ENCODE measurements at places on chromosomes 1 and 21.

DNA sequence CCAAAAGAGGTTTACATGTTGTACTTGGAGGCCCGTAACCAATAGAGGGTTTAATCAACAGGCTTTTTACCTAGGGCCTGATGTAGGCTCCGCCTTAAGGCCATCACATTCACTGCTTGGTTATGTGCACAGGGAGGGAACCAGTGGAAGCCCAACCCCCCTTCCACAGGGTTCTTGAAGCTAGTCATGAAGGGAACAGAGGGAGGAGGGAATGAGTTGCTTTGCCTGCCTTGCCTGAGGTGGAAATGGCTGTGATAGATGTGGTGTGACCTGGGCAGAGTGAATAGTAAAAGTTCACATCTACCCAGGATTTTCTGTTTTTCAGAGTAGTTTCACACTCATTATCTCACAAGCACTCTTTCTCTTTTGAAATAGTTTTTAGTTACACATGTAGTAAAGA lies 215.1 kb downstream of the ST6GALNAC3 start:
- DNase-seq = no peak

DNA sequence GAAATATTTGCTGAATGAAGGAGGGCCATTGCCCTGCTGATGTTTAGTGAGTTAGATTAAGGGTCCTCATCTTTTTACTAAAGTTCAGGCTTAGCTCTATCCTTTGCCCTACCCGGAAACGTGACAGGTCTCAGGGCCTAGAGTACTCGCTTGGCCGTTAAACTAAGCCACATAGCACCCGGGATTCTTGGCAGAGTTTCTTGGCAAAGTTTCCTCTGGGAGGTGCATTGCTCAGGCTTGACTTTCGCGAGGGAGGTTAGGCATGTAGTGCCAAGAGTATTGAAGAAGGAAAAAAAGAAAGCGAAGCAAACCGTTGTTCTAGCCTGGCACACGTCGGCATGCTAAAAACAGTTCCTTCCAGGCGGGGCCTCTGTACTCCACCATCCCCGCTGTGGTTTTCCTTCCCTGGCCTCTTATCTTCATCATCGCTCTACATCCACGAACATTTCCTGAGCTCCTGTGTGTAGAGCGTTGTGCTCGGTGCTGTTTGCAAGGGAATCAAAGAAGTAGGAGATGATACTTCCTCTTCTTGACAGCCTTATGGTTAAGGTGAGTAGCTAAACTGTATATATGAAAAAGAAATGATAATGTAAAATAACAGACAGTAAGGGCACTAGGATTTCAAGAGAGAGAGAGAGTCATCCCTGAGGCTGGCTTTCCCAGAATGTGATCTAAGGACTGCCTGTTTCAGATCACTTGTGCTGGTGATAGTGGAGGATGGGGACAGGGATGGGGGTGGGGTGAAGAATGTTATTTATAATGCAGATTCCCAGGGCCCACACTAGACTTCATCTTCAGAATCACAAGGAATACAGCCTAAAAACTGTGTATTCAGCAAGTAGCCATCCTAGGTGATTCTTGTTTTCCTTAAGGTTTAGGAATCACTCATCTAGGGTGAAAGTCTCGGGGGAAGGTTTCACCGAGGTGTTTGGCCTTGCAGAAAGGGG lies 18.8 kb downstream of the RNF220 start:
- DNase-seq = no peak

DNA sequence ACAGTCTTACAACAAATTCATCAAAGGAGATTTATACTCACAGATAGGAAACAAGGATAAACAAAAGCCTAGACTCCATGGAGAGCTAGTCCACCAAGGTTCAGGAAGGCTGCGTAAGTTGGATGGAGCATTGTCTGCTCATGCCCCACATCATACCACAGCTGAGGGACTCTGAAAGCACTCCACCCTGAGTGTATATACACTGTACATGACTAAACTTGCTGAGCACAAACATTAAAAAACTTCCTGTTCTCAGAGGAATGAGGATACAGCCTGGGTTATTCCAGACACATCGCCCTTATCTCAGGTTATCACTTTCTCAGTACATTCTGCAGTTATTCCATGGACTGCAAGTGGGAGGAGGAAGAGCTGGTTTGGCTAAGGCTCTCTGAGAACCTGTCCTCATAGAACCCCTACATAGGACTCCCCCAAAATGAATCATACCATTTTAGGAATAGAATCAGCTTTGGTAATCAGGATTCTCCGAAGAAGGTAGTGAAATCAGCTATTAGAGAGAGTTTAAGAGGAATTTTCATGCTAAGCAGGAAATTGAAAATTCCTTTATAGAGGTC lies 58.0 kb upstream of the PRMT6 start:
- DNase-seq = no peak

DNA sequence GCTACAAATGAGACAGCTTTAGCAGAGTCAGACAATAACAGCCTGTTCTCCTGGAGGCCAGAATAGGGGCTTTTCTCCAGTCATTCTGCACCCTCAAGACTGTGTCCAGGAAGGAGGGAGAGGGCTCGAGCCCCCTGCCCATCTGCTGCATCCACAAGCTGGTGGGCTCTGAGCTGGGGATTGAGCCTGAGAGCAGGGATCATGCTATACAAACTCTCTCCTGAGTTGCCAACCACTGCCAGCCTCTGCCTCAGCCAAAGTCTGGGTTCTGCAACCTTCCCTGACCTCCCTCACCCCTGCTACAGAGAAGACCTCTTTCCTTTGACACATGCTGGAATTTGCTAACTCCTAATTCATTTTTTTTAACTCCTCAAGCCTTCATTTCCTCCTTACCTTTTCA lies 14.8 kb upstream of the PPM1J start:
- no peak for DNase-seq

DNA sequence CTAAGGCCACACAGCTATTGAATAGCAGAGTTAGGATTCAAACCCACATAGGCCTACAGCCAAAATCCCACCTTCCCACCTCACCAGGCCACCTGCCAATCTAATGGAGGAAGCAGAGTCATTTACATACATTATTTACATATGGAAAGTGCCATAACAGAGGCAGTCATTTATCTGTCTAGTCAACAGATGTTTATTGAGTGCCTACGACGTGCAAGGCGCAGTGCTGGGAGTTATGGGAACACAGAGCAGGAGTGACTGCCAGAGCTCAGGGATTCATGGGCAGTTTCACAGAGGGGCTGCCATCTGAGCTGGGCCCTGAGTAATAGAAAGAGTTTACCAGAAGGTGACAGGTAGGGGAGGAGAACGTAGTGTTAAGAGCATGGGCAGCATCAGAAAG lies 10.3 kb upstream of the PADI6 start:
- DNase-seq = no peak

- no peak for DNase-seq
Observed at GRCh38 chr1:74818661-74819456, 85.9 kb downstream of the TYW3 start.

- DNase-seq = no peak
Observed at GRCh38 chr1:194295685-194296084, 1109.3 kb upstream of the B3GALT2 start.

DNA sequence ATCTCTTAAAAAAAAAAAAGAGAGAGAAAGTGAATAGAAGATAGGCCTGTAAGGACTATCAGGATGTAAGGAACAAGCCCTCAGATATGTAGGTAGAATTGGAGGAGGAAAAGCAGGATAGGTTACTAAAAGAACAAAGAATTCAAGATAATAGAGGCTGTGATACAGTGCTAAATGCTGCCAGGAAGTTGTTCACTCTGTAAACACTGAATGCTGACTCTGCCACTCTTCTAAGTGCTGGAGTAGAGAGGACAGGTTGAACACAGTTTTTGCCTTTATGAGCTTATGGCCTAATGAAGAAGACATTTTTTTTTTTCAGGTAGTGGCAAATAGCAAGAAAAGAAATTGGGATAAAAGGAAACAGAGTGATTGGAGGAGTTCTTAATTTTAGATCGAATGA lies 90.6 kb upstream of the ZNF678 start:
- DNase-seq = no peak

GRCh38 chr1:52927212-52928014 lies at the start of gene SCP2:
TSS of gene SCP2 (plus strand) at chr1:52927276. CDS start at chr1:52927397, 121 bp downstream.
- DNase-seq = peak; percentile 69

DNA sequence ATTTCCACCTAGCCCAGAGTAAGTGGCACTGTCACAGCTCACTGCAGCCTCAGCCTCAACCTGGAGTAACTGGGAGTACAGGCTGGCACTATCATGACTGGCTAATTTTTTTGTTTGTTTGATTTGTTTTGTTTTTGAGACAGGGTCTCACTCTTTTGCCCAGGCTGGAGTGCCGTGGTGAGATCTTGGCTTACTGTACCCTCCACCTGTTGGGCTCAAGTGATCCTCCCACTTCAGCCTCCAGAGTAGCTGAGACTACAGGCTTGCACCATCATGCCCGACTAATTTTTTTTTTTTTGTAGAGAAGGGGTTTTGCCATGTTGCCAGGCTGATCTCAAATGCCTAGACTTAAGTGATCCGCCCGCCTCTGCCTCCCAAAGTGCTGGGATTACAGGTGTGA lies 2.5 kb downstream of the UCK2 start:
- DNase-seq = no peak

DNA sequence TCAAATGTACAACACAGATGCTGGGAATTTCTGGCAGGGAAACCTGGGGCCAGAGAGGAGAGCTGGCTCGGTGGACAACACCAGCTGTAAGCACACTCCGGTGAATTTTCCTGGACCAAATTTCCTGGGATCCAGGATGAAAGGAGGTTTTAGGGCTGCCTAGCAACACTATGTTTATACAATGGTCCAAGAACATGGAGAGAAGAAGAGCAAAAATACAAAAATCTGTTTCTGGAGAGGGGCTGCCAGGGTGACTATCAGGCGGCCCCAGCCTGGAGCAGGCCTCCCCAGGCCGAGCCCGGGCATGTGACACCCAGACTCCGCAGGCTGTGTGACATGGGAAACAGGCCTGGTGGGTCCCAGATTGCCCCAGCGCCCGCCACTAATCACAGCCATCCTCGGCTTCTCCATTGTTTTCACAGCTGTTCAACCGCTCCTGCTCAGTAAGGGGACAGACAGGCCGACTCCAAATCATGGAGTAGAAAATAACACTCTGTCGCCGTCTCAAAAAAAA lies 336.0 kb upstream of the NFIA start:
- DNase-seq = no peak

GRCh38 chr1:154191990-154192461 lies at the start of gene TPM3:
TSS of gene TPM3 (minus strand) at chr1:154192100. CDS start at chr1:154192018, 82 bp downstream.
- no peak for DNase-seq

- DNase-seq = no peak
Observed at GRCh38 chr1:58412071-58412580, 134.4 kb downstream of the OMA1 start.

- DNase-seq = no peak
Observed at GRCh38 chr1:96240438-96240837, 481.1 kb upstream of the PTBP2 start.

DNA sequence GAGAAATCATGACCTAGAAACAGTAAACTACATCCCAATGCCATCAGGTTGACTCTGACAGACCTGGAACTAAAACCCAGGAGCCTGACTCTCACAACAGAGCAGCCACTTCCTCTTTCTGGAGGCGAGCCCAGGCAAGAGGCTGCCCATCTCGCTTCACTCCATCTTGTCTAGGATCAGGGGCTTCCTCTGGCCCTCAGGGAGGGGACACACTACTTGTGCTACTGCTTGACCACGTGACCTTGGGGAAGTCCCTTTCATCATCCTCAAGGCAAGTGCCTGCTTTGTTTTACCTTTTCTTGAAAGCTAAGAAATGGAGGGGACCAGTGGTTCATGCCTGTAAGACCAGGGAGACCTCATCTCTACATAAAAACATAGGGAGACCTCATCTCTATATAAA lies 2.6 kb upstream of the TENT5B start:
- no peak for DNase-seq

DNA sequence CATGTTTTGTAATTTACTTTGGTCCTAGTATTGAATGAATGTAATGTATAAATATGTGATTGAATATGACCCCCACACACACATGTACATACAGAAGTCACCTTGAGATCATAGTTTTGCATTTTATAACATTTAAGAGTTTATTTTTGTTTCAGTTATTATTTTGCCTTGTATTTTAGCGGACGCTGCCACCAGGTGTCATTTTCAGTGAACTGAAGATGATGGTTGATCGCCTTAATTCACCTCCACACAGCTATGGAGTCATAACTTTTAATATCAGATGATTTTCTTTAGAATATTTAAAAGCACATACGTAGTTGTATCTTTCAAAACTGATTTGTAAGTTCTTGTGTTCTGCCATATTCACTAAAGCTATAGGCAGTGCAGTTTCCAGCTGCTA lies 130.4 kb downstream of the DYRK1A start:
- no peak for DNase-seq

DNA sequence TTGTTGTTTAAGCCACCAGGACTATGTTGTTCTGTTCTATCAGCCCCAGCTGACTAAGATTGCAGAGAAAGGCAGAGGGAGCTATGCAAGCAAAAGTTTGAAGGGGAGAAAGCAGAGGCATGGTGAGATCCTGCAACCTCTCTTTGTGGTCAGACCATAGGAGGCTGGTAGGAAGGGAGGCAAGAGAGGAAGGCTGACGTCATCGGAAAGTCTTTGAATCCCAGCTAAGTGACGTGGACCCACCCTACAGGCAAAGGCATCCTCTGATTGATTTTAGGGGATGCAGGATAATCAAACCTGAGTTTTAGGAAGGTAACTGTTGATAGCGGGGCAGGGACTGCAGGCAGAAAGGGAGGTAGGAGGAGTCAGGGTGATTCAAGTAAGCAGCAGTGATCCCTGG lies 23.3 kb upstream of the TNNI1 start:
- DNase-seq = no peak

GRCh38 chr1:32736812-32737791 lies 34.5 kb upstream of the SYNC start:
- no peak for DNase-seq

Data from effector CD8-positive, alpha-beta T cell (primary cell).